ENCODE measurements at places on chromosomes 2 and 18. TPM values are rescaled to one million over a fixed set of nuclear protein-coding genes. Genes with fewer than 3 reads are reported as not detected.

DNA sequence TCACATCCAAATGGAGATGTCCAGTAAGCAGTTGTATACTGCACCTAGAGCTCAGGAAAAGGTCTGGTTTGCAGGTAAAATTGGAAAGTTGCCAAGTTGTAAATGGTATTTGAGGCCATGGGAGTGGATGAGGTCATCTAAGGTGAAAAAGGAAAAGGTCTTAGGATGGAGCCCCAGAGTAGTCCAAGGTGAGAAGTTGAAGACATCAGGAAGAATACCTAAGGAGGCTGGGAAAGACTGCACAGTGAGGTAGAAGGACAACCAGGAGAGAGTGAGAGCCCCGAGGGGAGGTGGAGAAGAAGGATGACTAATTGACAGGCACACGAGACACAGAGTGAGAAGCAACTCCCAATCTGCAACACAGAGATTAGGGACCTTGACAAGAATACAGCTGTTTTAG is 10.7 kb downstream of the DPP4 start:
- H3K4me1 ChIP-seq, result no peaks in the 10 kb centered on the region
- no peaks in the 10 kb centered on the region for H3K36me3 ChIP-seq
- no peaks in the 10 kb centered on the region for H3K27me3 ChIP-seq
- no peak for DNase-seq
- H3K4me3 ChIP-seq, result no peak overlapping the region
- H3K27ac ChIP-seq, result no peak overlapping the region

IL1A gene
- total RNA-seq, result not detected

DNA sequence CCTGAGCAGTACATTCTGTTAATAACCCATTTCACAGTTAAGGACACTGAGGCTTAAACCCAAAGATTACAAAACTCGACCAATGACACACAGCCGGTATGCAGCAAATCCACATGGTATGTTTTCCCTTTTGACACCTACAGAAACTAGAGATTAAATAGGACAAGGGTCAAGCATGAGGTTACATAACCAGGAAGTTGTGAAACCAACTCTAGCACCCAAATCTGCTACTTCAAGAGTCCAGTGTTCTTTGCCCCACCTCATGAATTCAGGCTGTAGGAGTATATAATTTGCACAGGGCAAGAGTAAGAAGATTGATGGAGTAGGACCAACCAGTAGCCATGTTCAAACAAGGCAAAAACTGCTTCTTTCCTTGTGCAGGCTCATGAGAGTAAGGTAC is 249.8 kb downstream of the BCL11A start:
- DNase-seq, result no peak
- no peaks in the 10 kb centered on the region for H3K4me1 ChIP-seq
- H3K4me3 ChIP-seq, result no peak overlapping the region
- H3K36me3 ChIP-seq, result no peaks in the 10 kb centered on the region

GRCh38 chr2:232022718-232023117 is 61.2 kb downstream of the DIS3L2 start:
- 0 out of 2 replicates have a peak, but pooled peaks cover 3% of the 10 kb centered on the region for H3K4me1 ChIP-seq
- no peak overlapping the region for H3K4me3 ChIP-seq
- H3K27me3 ChIP-seq, result no peaks in the 10 kb centered on the region
- no peak for DNase-seq
- H3K27ac ChIP-seq, result no peak overlapping the region

DNA sequence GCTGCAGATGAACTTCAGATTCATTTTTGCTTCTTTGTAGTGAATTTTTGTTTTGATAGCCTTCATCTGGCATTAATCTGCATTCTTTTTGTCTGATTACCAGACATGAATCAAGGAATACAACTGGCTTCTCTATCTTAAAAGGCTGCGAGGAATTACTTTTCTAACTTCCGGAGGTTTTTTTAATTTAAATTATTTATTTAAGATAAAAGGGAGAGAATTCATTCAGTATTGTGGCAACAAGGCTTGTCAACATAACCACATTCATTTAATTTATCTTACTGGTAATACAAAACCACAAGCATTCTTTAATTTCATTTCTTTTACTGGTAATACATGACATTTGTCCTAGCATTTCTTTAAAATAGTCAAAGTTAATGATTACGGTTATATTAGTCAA is 36.0 kb downstream of the CSRNP3 start:
- no peak overlapping the region for H3K27ac ChIP-seq
- no peaks in the 10 kb centered on the region for H3K27me3 ChIP-seq
- H3K36me3 ChIP-seq, result no peaks in the 10 kb centered on the region
- no peaks in the 10 kb centered on the region for H3K4me1 ChIP-seq
- no peak overlapping the region for H3K4me3 ChIP-seq

- no peak overlapping the region for H3K27ac ChIP-seq
- no peaks in the 10 kb centered on the region for H3K4me1 ChIP-seq
- no peaks in the 10 kb centered on the region for H3K36me3 ChIP-seq
- no peak for DNase-seq
- no peak overlapping the region for H3K4me3 ChIP-seq
- H3K27me3 ChIP-seq, result no peaks in the 10 kb centered on the region
Observed at GRCh38 chr18:7349181-7349837, 118.4 kb downstream of the LRRC30 start.

ZNF521 gene
- total RNA-seq, result 12.1 TPM

DNA sequence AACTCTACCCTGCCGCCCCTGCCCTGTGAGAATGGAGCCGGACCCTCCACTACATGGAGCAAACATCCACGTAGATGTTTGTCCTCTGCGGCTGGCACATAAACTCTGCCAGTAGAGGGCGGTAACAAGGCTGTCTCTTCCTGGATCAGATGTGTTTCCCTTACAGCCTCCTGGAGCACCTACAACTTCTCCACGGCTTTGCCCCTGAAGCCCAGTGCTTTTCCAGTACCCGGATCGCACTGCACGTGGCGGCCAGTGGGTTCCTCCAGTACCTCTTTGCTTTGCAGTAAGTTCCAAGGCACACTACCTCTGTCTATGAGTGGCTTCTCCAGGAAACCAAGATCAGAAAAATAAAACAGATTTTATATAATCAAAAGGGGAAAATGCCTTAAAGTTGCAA is 651.3 kb downstream of the DCDC2C start:
- no peak for DNase-seq
- no peak overlapping the region for H3K4me3 ChIP-seq
- H3K27ac ChIP-seq, result no peak overlapping the region
- H3K27me3 ChIP-seq, result no peaks in the 10 kb centered on the region
- no peaks in the 10 kb centered on the region for H3K4me1 ChIP-seq
- H3K36me3 ChIP-seq, result no peaks in the 10 kb centered on the region

GRCh38 chr18:62023536-62023935 is 130.7 kb upstream of the RNF152 start:
- peaks cover 2% of the 10 kb centered on the region for H3K4me1 ChIP-seq
- H3K27me3 ChIP-seq, result no peaks in the 10 kb centered on the region
- no peak for DNase-seq
- no peak overlapping the region for H3K4me3 ChIP-seq

PDE11A gene
- total RNA-seq, result 0.86 TPM

DNA sequence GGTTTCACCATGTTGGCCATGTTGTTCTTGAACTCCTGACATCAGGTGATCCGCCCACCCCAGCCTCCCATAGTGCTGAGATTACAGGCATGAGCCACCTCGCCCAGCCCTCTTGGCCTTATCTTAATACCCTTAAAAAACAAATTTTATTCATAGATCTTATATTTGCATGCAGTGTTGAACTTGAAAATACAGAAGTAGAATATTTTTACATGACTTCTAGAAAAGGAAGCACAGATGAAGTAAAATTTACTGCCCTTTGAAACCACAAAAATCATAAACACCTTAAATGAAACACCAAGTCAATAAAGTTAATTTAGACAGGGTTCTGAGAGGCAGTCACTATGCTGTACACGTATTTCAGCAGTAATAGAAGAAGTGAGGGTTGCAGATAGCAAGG is 145.7 kb downstream of the CERS6 start:
- no peaks in the 10 kb centered on the region for H3K36me3 ChIP-seq
- no peak overlapping the region for H3K4me3 ChIP-seq
- H3K4me1 ChIP-seq, result no peaks in the 10 kb centered on the region
- H3K27me3 ChIP-seq, result no peaks in the 10 kb centered on the region
- no peak for DNase-seq

DNA sequence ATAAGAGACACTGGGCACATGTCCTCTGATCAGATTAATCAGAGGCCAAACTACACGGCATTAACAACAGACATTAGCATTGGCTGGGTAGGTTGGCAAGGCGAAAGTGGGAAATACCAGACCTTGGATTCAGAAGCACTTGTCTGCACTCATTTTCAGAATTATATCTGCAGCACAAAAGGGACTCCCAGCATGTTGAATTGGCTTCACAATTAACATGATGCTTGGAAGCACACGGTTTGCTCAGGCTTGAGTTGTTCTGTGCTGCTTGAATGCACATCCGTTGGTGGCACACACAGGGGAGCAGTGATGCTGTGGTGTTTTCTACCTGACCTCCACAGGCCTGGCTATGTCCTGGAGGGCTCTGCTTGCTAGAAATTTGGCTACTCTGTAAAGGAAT is 83.9 kb downstream of the ACTR3 start:
- H3K4me3 ChIP-seq, result no peak overlapping the region
- H3K36me3 ChIP-seq, result no peaks in the 10 kb centered on the region
- H3K4me1 ChIP-seq, result peaks cover 5% of the 10 kb centered on the region
- no peak for DNase-seq
- no peaks in the 10 kb centered on the region for H3K27me3 ChIP-seq

GRCh38 chr2:88871336-88871735 is 179.9 kb downstream of the RPIA start:
- no peak for DNase-seq
- H3K36me3 ChIP-seq, result no peaks in the 10 kb centered on the region

TEKT4 gene
- total RNA-seq, result not detected
